Stimulated activated naive B cell treated with anti-CD40 and anti-IgM and Interleukin-4, amounts not matched to agents 10 μg/mL and 1 μg/mL and 100 μg/mL, for 72 hours (primary cell): ENCODE measurements at places on chromosomes 4 and X.

- DNase-seq, result no peak
These were observed at the start of gene ETNPPL for GRCh38 chr4:108762559-108763225. Gene ETNPPL (minus strand): TSS chr4:108763053. CDS start chr4:108762898, 155 bp downstream.

- no peak for DNase-seq
These were observed 115.6 kb downstream of the ARAP2 start for GRCh38 chr4:36128689-36129088.

DNA sequence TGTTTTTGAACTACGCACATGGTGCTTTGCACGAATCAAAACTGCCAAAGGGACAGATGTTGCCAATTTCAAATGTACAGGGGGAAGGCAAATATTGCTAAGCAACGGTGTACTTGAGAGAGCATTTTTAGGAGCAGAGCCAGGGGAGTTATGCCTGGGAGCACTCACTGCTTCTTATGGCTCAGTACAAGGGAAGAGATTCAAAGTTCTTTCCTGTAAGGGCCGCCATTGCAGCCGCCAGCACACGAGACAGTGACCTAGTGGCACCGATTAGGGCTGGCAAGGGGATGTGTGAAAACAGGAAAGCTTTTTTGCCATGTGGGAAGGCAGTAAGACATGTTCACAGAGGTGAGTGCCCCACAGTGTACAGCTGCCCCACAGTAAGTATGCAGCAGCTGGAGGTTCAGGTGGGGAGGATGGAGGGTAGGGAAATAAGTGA, 133.8 kb downstream of the AFF1 start:
- DNase-seq, result no peak

DNA sequence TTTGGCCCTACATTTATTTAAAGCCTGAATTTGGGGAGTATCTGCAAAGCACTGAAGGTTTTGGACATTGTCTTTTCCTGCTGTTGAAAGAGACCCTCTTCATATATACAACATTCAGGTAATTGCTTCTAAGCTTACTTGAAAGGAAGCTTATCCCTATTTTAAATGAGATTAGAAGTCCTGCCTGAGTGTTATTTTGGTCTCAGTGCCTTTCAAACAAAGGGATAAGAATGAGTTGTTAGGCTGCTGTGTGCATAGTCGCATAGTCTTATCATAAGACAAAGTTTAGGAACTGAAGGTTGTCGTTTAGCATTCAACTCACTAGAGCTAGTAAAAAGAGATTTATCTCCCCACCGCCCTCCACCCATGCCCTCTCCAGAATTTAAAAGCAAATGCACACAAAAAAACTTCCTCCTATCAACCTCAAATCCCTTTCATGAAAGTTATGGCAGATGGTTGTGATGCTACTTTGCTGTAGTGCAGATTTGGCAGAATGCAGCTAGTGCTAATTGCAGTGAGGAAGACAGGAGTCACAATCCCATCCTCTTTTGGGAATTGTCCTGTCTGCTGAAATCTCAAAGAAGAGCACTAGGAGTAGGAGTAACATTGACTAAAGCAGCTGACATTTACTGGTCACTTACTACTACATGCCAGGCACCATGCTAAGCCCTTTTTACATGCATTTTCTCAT, 5.8 kb downstream of the HERC3 start:
- DNase-seq, result no peak

GRCh38 chrX:9131066-9131465, 97.1 kb upstream of the FAM9B start:
- DNase-seq, result no peak

DNA sequence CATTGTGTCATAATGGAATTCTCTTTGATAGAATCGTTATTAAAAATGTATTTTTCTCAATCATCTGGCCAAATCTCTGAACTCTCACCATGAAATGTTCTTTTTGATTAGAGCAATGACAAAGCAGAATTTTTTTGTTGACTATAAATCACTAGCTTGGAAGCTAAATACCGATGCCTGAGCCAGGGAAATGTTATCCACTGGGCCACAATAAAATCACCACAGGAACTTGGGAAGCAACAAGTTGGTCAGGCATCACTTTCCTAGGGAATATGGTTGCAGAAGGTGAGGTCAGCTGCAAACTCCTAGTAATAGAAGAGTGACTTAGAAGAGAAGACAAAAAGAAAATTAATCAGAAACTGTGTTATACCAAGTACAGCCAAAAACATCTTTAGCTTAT, 60.6 kb upstream of the CFAP47 start:
- no peak for DNase-seq

GRCh38 chrX:91108761-91109160, 325.9 kb upstream of the PABPC5 start:
- DNase-seq, result no peak

DNA sequence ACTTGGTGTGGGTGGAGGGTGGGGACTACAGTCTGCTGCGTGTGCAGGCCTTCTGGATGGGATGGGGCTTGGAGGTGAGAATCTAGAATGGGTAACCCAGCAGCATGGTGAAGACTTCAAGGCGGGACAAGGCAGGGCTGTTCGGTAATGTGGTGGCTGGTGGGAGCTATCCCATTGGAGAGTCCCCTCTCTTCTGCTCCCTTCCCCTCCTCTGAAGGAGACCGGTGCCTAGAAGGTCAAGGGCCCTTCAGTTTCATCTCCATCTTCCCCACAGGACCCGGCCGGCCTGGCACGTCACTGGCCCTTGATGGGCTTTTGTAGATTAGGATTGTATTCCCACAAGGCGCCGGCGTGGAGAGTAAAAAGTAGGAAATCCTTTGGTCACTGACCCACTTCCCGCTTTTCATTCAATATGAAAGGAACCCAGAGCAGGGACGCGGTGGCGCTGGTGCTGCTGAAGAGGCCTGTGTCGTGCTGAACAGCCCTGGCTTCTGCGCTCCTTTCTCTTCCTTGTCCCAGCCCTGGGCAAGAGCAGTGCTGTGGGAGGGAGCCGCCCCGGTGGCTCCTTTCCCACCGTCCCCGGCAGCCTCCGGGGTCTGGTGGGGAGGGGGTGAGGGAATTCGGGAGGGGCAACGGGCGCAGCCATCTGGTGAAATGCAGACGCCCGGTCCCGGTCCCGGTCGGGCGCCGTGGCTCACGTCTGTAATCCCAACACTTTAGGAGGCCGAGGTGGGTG, 7.3 kb upstream of the HMGB3 start:
- no peak for DNase-seq

GRCh38 chr4:6224735-6225134, 24.4 kb upstream of the JAKMIP1 start:
- DNase-seq, result no peak

GRCh38 chrX:9482837-9483236, 18.0 kb downstream of the TBL1X start:
- no peak for DNase-seq
